Thoracic aorta (tissue), 2 donors: ENCODE measurements at places on chromosomes 5 and 9.

GRCh38 chr5:42518595-42519221 is 95.5 kb downstream of the GHR start:
- H3K27ac ChIP-seq = no peak overlapping the region
- H3K4me1 ChIP-seq = peaks cover 12% of the 10 kb centered on the region
- H3K36me3 ChIP-seq = no peaks in the 10 kb centered on the region
- no peak for DNase-seq
- H3K4me3 ChIP-seq = peak overlapping the region; percentile 21

- peaks cover 4% of the 10 kb centered on the region for H3K4me1 ChIP-seq
- no peaks in the 10 kb centered on the region for H3K36me3 ChIP-seq
- H3K27me3 ChIP-seq = no peaks in the 10 kb centered on the region
- no peak overlapping the region for H3K27ac ChIP-seq
- DNase-seq = no peak
These were observed 96.4 kb upstream of the SELENOP start for GRCh38 chr5:42908086-42908485.

DNA sequence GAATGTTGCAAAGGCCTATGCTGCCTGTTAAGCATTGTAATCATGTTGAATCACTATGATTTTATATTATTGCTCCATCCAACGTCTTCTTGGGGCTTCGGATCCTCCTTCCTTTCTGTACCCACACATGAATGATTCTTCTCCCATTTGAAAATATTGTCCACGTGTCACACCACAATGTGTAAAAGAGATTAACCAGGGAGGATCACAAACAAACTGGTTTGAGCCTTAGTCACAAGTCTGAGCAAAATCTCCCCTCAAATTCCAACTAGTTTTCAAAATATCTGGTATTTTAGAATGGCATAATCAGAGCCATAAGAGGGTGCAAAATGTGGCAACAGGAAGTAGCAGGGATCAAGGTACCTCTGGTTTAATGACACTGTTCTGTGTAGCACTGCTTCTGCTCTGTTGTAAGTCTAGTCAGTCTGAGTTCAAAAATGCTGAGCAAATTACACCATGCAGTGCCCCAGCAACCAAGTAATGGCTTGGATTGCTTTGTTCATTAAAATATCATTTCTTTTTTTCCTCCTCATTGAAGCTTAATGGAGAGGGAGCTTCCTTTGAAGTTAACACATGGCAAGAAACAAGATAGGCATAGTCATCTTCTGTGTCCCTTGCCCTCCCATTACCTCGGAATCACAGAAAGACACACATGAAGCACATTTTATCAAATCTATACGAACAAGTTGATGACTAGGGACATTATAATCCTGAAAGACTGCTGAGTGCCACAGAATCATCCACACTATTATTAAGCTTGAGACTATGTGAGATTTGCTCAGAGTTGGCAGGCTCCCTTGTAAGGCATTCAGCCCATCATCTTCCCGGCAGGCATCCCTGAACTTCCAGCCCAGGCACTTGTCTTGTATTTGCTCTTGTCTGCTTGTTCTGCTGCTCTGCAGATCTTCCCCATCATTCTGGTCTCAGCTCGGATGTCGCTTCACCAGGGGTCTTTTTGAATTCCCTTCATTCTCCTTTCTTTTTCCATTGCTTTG is 102.0 kb upstream of the PRLR start:
- DNase-seq = no peak
- no peaks in the 10 kb centered on the region for H3K36me3 ChIP-seq
- no peak overlapping the region for H3K4me3 ChIP-seq
- H3K27ac ChIP-seq = no peak overlapping the region
- no peaks in the 10 kb centered on the region for H3K4me1 ChIP-seq

- no peak overlapping the region for H3K27ac ChIP-seq
- no peaks in the 10 kb centered on the region for H3K36me3 ChIP-seq
- DNase-seq = no peak
- H3K4me3 ChIP-seq = no peak overlapping the region
These were observed 2.6 kb upstream of the TXNDC8 start for GRCh38 chr9:110340306-110340705.

- H3K27ac ChIP-seq = peak overlapping the region; percentile 94
- no peak for DNase-seq
- no peaks in the 10 kb centered on the region for H3K4me1 ChIP-seq
- H3K27me3 ChIP-seq = no peaks in the 10 kb centered on the region
- no peaks in the 10 kb centered on the region for H3K36me3 ChIP-seq
These were observed 1.5 kb downstream of the C9orf40 start for GRCh38 chr9:74951107-74951720.

DNA sequence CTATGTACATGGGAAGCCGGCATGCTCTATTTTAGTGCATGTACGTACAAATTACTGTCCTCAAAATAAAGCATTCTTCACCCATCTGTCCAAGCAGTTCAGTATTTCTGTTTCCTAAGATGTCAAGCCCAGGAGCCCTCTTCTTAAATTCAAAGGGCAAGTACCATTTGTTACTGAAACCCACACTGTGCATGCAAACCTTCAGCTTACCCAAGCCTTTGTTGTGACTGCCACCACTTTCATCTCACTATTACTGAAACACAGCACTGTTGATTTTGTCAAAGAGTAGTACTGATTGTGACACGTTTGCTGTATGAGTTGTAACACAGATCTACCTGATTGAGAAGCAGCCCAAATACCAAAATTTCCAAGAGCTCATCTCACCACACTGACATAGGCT is 390.4 kb upstream of the IZUMO3 start:
- no peak overlapping the region for H3K27ac ChIP-seq
- H3K4me3 ChIP-seq = no peak overlapping the region
- no peaks in the 10 kb centered on the region for H3K4me1 ChIP-seq

- H3K4me3 ChIP-seq = no peak overlapping the region
- no peak for DNase-seq
- H3K27ac ChIP-seq = no peak overlapping the region
These were observed 289.4 kb upstream of the DAB2 start for GRCh38 chr5:39714036-39714698.

DNA sequence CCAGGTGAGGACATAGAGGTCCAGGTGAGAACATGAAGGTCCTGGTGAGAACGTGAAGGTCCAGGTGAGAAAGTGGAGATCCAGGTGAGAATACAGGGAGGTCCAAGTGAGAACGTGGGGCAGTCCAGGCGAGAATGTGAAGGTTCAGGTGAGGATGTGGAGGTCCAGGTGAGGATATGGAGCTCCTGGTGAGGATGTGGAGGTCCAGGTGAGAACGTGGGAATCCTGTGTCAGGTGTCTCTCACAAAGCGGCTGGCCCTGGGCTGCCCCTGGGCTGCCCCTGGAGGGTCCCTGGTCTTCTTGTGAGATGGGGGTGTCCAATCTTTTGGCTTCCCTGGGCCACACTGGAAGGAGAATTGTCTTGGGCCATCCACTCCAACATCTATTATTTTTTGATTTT is 133.4 kb downstream of the MRPL36 start:
- no peaks in the 10 kb centered on the region for H3K27me3 ChIP-seq
- no peaks in the 10 kb centered on the region for H3K4me1 ChIP-seq
- H3K27ac ChIP-seq = no peak overlapping the region
- H3K36me3 ChIP-seq = no peaks in the 10 kb centered on the region
- no peak overlapping the region for H3K4me3 ChIP-seq

- no peak overlapping the region for H3K27ac ChIP-seq
- no peaks in the 10 kb centered on the region for H3K4me1 ChIP-seq
- no peaks in the 10 kb centered on the region for H3K27me3 ChIP-seq
- DNase-seq = no peak
These were observed 71.4 kb upstream of the CAST start for GRCh38 chr5:96590796-96591195.

DNA sequence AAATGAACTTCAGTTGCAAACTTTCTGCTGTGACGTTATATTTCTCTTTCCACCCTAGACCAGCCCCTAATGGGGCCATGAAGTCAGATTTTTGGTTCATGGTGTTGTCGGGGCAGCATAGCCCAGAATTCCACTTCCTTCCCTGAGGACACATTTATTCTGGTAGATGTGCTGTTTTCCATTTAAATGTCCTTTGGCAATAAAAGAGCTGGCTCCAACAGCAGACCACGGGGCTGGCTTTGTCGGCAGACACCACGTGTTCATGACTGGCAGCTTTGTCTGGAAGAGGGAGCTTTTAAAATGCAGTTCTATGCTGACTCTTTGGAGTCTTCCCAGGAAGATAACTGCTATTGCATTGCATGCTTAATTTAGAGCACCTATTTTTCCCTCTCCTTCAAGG is 17.6 kb upstream of the LCP2 start:
- peak; percentile 45 for DNase-seq
- no peaks in the 10 kb centered on the region for H3K36me3 ChIP-seq
- H3K4me1 ChIP-seq = peaks cover 13% of the 10 kb centered on the region
- peak overlapping the region; percentile 73 for H3K27ac ChIP-seq
